Activated CD4-positive, alpha-beta memory T cell treated with anti-CD3 and anti-CD28 coated beads, Interleukin-2, amount 10 ng/mL, durations not matched to agents 7 days and 5 days (primary cell): ENCODE measurements at places on chromosomes 1 and 21.
A peak's percentile ranks its signal among the peaks of the same experiment; 100 is the strongest.

DNA sequence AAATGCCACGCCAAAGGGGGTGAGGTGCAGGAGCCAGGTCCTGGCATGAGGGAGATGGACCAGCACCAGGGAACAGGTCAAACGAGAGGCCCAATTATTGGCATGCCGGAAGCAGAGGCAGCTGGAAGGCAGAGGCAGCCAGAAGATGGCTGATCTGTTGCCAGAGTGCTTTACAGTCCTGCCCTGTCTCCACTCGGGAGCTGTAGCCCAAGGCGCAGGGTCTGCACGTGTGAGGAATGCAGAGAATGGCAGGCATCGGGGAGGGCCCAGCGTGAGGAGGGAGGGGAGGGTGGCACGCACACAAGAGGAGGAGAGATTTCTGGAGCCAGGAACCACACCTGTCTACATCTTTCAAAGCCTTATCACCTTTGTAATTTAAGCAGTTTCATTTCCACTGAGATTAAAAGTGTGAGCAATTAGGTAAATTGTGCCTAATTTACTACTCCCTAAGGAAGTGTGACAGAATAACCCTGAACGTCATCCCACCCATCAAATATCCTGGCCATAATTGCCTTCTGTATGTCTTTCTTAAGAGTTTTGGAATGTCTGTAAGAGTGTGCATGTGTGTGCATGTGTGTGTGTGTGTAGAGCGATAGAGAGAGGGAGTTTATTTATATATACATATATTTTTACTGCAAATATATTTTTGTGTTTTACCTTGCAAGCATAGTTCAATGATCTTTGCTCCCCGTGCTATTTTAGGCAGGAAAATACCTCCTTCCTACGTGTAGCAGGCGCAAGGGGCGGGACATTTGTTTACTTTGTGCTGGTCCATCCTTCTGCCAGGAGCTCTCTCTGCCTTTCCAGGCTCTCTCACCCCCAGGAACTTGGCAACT is 125.5 kb upstream of the SERBP1 start:
- no peak for DNase-seq

DNA sequence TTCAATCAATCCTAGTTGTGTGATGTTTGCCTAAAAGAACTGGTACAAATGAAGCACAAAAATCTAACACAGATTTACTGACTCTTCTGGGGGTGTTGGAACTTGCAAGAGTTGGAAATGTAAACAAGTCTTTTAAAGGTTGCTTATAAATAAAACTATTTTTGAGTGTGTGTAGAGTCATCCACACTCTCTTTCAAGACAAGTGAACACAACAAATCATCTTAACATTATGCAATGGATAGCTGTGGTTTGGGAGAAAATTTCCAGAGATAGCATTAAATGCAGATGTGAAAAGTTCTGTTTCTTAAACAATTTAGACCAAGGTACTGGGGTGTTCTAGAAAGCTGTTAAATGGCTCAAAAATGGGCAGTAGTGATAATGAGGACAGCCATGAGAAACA is 28.7 kb downstream of the C1orf87 start:
- no peak for DNase-seq

GRCh38 chr1:184418652-184419349 is 32.0 kb downstream of the C1orf21 start:
- no peak for DNase-seq

- no peak for DNase-seq
Measured at GRCh38 chr1:66439031-66439740, 94.8 kb upstream of the SGIP1 start.

DNA sequence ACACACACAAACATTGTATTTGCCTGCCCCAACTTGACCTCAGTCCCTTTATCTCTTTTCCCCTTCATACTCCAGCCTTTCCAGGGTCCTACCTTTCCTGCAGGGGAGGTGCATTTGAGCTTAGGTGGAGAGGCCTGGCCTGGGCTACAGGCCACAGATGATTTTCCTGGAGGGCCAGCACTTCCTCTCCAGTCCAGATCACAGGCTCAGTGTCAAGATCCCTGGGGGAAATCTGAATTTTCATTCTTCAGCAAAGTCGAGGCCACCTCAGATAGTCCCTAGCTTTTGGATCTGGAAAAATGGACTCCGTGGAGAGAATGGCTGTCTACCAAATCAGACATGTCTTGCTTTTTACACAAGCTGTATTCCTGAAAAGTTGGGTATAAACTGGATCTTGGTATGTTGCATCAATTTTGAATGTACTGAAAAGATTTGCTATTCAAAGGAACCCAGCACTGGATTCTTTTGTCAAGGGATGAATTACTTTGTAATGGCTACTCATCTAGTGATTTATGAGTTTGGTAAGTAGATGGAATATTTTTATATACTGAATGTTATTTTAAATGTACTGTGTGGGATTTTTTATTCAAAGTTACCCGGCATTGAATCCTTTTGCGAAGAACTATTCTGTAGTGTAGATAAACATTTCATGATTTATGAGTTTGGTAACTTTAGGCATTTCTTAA is 78.7 kb downstream of the DDR2 start:
- DNase-seq: no peak

DNA sequence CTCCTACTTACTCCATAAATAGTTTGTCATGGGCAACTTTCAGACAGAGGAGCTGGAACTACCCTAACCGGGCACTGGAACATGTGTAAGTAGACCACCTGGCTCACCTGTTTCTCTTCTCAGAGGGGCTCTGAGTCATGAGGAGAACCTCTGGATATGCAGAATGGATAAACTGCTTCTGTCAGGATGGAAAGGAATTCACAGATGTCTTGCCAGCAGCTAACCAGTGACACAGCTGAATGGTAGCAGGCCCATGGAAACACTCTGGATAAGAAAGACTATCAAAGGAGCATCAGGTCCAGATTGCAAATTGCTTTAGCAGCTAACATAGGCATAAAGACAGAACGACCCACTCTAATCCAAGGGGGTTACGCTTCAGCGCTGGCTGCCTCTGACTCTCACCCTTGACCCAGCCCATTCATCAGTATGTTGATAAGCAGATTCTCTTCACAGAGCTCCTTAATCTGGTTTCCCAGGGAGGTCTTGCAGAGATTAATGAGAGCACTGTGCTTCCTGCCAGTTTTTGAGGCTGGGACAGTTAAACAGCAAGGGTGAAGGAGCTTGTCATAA is 54.2 kb downstream of the HIVEP3 start:
- DNase-seq: no peak

- DNase-seq: no peak
Measured at GRCh38 chr1:44831516-44831915, 11.5 kb downstream of the PTCH2 start.

DNA sequence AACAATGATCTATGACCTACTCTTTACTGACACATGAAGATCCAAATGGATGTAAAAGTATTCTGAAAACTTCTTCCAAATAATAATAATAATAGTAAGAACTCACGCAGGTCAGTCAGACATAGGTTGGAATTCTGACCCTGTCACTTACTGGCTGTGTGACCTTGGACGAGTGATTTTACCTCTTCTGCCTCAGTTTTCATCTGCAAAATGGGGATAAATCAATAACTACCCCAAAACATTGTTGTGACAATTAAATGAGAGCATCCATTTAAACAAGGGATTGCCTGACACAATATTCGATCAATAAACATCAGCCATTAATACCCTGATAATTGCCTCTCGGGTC is 556 bp downstream of the MECR start:
- DNase-seq: no peak

DNA sequence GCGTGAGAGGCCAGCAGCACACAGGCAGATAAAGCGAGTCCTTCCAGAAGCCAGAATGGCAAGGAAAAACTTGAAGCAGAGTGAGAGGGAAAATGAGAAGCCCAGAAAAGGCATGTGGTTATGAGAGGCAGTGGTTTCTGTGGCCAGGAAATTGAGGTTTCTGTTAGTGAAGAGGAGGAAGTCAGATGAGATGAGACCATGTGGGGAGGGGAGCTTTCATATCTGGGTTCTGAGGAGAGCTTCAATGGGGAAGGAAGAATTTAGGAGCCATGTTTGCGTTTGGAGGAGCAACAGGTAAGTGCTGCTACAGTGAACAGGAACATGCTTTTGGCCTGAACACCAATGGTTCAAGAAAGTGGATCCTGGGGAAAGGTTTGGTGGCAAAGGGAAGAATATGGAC is 6.1 kb upstream of the CD1A start:
- peak; percentile 68 for DNase-seq

GRCh38 chr1:17684810-17685209 is 70.3 kb upstream of the ACTL8 start:
- no peak for DNase-seq

- no peak for DNase-seq
Measured at GRCh38 chr1:56983484-56983883, 17.7 kb upstream of the C8B start.

DNA sequence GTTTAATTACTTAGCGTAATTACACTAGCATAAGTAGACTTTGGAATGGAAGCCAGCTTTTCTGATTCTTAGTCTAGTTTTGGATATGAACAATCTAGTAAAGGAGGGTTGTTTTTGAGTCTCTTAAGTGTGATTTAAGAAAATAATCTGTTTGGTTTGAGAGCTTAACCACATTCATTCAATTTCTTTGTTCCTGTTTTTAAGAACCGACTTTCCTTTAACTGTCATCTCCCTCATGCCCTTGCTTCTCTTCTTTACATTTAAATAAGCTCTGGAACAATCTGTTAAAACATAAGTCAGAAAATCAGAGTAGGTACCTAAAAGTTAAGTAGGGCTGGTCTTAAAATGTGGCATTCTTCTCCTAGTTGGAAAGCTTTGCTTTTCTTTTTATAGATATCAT is 27.7 kb downstream of the CDC42 start:
- DNase-seq: no peak
